Fibroblast of skin of scalp (primary cell): ENCODE measurements at places on chromosomes 4 and X.

GRCh38 chr4:133972586-133972985 lies 229.0 kb downstream of the PABPC4L start:
- no peak for DNase-seq

DNA sequence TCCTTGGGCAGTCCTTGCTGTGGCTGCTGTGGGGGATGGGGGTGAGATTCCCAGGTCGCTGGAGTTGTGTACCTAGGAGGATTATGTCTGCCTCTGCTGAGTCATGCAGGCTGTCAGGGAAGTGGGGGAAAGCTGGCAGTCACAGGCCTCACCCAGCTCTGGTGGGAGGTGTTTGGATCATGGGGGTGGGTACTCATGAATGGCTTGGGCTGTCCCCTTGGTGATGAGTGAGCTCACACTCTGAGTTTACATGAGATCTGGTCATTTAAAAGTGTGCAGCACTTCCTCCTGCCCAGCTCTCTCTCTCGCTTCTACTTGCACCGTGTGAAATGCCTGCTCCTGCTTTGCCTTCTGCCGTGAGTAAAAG lies 24.6 kb upstream of the PDLIM3 start:
- DNase-seq = peak; percentile 69

DNA sequence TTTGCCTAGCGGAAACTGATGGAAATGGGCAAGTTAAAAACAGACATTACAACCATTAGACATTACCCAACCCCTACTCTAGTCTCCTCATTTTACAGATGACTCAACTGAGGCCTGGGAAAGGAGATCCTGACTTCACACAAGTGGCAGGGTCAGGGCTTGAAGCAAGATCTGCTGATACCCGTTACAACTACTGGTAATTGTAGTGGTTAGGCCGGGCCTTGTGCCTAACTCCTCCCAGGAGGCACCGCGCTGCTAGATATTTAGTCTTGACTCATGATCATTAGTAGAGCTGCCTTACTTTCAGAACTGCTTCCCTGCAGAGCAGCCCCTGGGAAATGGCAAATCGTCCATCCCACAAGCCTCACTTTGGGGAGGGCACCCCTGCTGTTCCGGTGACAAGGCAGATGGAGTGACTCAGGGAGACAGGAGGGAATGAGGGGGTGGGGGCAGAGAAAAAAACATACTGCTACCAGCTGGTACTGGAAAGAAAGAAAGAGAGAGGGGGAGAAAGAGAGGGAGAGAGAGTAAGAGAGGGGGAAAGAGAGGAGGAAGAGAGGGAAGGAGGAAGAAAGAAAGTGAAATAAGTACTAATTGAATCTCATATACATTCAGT lies 12.2 kb downstream of the ARHGEF6 start:
- peak; percentile 94 for DNase-seq

DNA sequence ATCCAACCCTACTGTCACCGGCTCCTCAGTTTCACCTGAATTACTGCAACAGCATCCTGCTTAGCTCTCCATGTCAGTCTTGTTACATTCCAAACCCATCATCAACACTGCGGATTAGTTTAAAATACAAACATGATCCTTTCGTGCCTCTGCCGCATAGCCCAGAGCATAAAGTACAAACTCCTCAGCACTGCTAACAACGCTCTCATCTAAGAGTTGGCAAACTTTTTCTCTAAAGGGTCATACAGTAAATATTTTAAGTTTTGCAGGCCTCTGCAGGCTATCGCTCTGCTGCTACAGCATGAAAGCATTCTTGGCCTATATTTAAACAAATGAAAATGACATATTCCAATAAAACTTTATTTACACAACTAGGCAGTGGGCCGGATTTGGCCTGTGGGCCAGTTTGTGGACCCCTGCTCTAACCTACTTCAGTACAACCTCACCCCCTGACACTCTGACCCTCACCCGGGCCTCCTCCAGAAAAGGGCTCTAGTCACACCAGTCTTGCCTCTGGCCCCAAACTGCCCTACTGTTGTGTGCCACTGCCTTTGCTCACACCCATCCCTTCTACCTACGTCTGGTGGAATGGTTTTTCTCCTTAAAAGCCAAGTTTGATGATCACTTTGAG lies 7.2 kb downstream of the STX18 start:
- no peak for DNase-seq
